ENCODE measurements at places on chromosomes 3 and 15. TPM values are rescaled to one million over a fixed set of nuclear protein-coding genes. Genes with fewer than 3 reads are reported as not detected.

The CLDN18 gene
- total RNA-seq, result not detected

The IL17RB gene
- total RNA-seq, result 2.1 TPM

The CCR5 gene
- total RNA-seq, result 0.29 TPM

The PGBD4 gene
- 5.1 TPM for total RNA-seq

The XXYLT1 gene
- 6.2 TPM for total RNA-seq

The TIMP4 gene
- 0.24 TPM for total RNA-seq

GRCh38 chr15:25830844-25831451 is 32.2 kb downstream of the ATP10A start:
- H3K36me3 ChIP-seq, result peaks cover 7% of the 10 kb centered on the region
- no peak overlapping the region for H3K4me3 ChIP-seq
- H3K27ac ChIP-seq, result no peak overlapping the region
- no peaks in the 10 kb centered on the region for H3K27me3 ChIP-seq
- DNase-seq, result no peak

DNA sequence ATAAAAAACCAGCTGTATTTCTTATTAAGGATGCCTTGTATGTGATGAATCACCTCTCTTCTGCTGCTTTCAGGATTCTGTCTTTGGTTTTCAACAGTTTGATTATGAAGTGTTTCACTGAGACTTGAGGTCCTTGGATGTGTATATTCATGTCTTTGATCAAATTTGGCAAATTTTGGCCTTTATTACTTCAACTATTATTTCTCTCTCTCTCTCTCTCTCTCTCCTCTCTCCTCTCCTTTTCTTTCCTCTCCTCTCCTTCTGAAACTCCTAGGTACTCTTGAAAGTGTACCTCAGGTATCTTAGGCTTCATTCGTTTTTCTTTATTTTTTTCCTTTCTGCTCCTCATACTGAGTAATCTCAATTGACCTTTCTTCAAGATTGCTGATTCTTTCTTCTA is 43.3 kb downstream of the LSM3 start:
- H3K36me3 ChIP-seq, result peaks cover 6% of the 10 kb centered on the region
- DNase-seq, result no peak
- H3K4me1 ChIP-seq, result no peaks in the 10 kb centered on the region
- H3K27ac ChIP-seq, result no peak overlapping the region

DNA sequence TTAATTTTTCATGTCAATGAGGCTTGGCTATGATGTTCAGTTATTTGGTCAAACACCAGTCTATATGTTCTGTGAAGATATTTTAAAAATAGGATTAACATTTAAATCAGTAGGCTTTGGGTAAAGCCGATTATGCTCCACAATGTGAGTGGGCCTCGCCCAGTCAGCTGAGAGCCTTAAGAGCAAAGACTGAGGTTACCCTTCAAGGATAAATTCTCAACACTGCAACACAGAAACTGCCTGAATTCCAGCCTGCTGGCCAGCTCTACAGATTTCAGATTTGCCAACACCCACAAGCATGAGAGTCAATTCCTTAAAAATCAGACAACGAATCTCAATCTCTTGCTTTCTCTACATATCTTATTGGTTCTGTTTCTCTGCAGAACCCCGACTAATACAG is 188.3 kb downstream of the PLCH1 start:
- no peak overlapping the region for H3K27ac ChIP-seq
- peaks cover 34% of the 10 kb centered on the region for H3K4me1 ChIP-seq
- H3K4me3 ChIP-seq, result no peak overlapping the region
- DNase-seq, result no peak
- H3K27me3 ChIP-seq, result no peaks in the 10 kb centered on the region

DNA sequence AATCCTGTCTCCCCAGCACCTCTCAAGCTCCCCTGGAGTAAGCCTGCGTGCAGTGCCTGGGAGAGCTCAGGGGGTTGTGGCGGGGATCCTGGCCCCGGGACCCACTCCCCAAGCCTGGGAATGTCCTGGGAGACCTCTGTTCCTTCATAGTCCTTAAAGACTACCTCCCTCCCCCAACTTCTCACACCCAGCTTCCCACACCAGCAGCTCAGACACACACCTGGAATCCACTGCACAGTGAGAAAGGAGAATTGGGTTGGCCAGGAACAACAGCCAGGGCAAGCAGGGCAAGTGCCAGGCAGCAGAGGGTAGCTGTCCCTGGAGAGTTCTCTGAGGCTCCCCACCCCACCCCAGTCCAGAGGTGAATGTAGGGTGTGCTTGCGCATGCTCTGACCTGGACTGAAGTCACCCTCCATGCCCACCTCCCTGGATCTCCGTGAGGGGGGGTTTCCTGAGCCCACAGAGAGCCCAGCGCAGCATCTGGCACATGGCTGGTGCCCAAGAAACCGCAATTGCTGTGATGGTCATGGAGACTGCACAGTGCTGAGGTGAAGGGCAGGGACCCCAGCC is 22.2 kb downstream of the PSTPIP1 start:
- no peak for DNase-seq
- peaks cover 94% of the 10 kb centered on the region for H3K4me1 ChIP-seq
- H3K4me3 ChIP-seq, result no peak overlapping the region
- H3K27ac ChIP-seq, result peak overlapping the region; percentile 40
- peaks cover 1% of the 10 kb centered on the region for H3K36me3 ChIP-seq

GRCh38 chr3:183534249-183534648 is 21.3 kb downstream of the KLHL6 start:
- no peaks in the 10 kb centered on the region for H3K27me3 ChIP-seq
- H3K27ac ChIP-seq, result no peak overlapping the region
- H3K4me3 ChIP-seq, result no peak overlapping the region
- no peak for DNase-seq

DNA sequence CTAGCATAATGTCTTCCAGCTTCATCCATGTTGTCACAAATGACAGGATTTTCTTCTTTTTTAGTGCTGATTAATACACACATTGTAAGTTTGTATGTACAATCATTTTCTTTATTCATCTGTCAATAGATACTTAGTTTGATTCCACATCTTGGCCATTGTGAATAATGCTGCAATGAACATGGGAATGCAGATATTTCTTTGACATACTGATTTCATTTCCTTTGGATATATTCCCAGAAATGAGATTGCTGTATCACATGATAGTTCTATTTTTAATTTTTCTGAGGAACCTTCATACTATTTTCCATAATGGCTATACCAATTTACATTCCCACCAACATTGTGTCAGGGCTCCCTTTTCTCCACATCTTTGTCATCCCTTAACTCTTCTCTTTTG is 117.9 kb downstream of the MEIS2 start:
- no peak overlapping the region for H3K27ac ChIP-seq
- peaks cover 4% of the 10 kb centered on the region for H3K36me3 ChIP-seq
- DNase-seq, result no peak

DNA sequence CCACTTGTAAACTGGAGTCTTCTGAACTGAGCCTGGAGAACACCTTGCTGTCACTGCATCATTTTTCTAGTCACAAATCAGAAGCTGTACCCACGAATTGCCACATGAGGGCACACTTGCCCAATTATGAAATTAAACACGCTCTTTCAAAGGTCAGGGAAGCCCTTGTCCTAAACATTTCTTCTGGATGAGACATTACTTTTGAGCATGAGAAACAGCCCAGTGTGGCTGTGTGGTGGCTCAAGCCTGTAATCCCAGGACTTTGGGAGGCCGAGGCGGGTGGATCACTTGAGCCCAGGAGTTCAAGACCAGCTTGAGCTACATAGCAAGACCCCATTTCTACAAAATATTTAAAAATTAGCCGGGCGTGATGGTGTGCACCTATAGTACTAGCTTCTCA is 27.5 kb upstream of the CFAP161 start:
- DNase-seq, result peak; percentile 41
- no peaks in the 10 kb centered on the region for H3K36me3 ChIP-seq
- H3K27me3 ChIP-seq, result peaks cover 37% of the 10 kb centered on the region

DNA sequence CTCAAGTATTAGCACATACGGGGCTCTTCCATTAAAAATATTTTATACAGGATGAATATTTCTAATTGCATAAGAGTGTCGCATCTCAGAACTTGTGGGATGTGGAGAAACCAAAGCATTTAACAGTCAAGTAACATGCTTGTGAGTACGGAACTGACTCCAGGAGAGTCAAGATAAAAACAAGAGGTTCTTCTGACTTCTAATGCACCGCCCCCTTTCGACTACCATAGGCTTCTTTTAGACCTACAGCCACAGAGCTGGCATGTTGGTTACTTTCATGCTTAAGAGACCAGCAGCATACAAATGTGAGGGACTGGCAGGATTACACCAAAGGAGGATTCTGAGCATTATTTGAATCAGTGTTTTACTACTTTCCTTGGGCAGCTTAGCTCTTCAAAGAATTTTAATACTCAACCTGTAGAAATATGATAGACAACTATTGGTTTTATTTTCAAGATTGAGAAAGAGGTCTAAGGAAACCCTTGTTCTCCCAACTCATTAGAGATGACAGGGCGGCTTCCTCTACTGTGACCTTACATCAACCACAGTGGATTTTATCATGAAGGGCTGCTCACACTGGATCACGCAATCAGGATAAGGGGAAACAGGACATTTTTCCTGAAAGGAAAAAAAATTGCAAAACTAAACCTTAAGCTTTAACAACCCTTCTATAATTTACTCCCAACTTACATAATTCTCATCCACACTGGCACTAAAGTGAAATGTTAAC is 14.0 kb downstream of the ETV5 start:
- H3K27me3 ChIP-seq, result peaks cover 83% of the 10 kb centered on the region
- no peak overlapping the region for H3K27ac ChIP-seq

GRCh38 chr3:125035217-125035616 is 20.6 kb downstream of the HEG1 start:
- DNase-seq, result no peak
- no peaks in the 10 kb centered on the region for H3K27me3 ChIP-seq

- H3K27me3 ChIP-seq, result peaks cover 43% of the 10 kb centered on the region
- H3K4me1 ChIP-seq, result peaks cover 9% of the 10 kb centered on the region
- H3K27ac ChIP-seq, result peak overlapping the region; percentile 54
- H3K36me3 ChIP-seq, result peaks cover 11% of the 10 kb centered on the region
- peak; percentile 59 for DNase-seq
Measured at GRCh38 chr15:28086175-28086703, 12.9 kb downstream of the OCA2 start.
